ENCODE measurements at places on chromosomes 13 and 19. TPM values are rescaled to one million over a fixed set of nuclear protein-coding genes. Genes with fewer than 3 reads are reported as not detected.
A peak's percentile ranks its signal among the peaks of the same experiment; 100 is the strongest.

GRCh38 chr19:35739275-35740107 is 2.8 kb downstream of the IGFLR1 start:
- H3K27me3 ChIP-seq, result no peaks in the 10 kb centered on the region
- no peak for DNase-seq
- peaks cover 47% of the 10 kb centered on the region for H3K36me3 ChIP-seq
- H3K4me3 ChIP-seq, result peak overlapping the region; percentile 82
- H3K4me1 ChIP-seq, result peaks cover 25% of the 10 kb centered on the region

GRCh38 chr13:78845656-78846365 is 186.9 kb upstream of the OBI1 start:
- no peaks in the 10 kb centered on the region for H3K36me3 ChIP-seq
- H3K27me3 ChIP-seq, result peaks cover 10% of the 10 kb centered on the region
- H3K27ac ChIP-seq, result no peak overlapping the region
- no peaks in the 10 kb centered on the region for H3K4me1 ChIP-seq
- H3K4me3 ChIP-seq, result no peak overlapping the region

DNA sequence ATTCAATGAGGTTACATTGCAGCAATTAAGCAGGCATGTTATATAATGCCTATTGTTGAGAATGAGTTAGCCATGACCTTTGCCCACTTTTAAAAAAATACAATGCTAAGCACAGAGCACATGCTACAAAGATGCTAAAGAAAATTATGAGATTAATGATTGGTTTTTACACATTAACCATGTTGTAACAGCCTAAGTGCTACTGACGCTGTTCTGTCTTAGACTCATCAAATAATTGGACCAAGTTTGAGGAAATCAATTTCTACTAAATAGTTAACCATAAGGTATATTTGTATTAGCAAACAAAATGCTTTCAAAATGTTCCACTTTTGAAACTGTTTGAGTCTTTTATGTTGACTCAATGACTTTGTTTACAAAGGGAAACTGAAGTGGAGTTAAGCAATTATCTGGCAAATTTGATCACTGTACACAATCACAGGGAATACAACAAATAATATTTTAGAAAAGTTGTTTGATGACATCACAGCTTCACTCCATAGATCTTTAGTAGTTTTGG is 14.3 kb downstream of the MIR17HG start:
- no peak overlapping the region for H3K4me3 ChIP-seq
- H3K36me3 ChIP-seq, result peaks cover 13% of the 10 kb centered on the region
- no peaks in the 10 kb centered on the region for H3K27me3 ChIP-seq
- no peak overlapping the region for H3K27ac ChIP-seq
- peaks cover 17% of the 10 kb centered on the region for H3K4me1 ChIP-seq

GRCh38 chr19:35882114-35882832 is 13.9 kb downstream of the APLP1 start:
- DNase-seq, result peak; percentile 35
- peaks cover 12% of the 10 kb centered on the region for H3K27me3 ChIP-seq
- peaks cover 11% of the 10 kb centered on the region for H3K36me3 ChIP-seq
- no peak overlapping the region for H3K27ac ChIP-seq
- peaks cover 2% of the 10 kb centered on the region for H3K4me1 ChIP-seq

GRCh38 chr19:16381756-16382401 is 57.3 kb downstream of the KLF2 start:
- H3K36me3 ChIP-seq, result peaks cover 29% of the 10 kb centered on the region
- no peak overlapping the region for H3K27ac ChIP-seq
- DNase-seq, result no peak
- peaks cover 49% of the 10 kb centered on the region for H3K4me1 ChIP-seq
- no peaks in the 10 kb centered on the region for H3K27me3 ChIP-seq

DNA sequence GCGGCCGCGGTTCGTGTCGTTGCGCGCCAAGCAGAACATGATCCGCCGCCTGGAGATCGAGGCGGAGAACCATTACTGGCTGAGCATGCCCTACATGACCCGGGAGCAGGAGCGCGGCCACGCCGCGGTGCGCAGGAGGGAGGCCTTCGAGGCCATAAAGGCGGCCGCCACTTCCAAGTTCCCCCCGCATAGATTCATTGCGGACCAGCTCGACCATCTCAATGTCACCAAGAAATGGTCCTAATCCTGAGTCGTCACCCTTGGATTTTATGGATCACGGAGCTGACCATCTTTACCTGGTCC is 475 bp downstream of the MRPL57 start:
- H3K27me3 ChIP-seq, result no peaks in the 10 kb centered on the region
- peak overlapping the region; percentile 97 for H3K27ac ChIP-seq
- peak overlapping the region; percentile 98 for H3K4me3 ChIP-seq
- peaks cover 20% of the 10 kb centered on the region for H3K4me1 ChIP-seq
- no peak for DNase-seq

- no peak overlapping the region for H3K4me3 ChIP-seq
- H3K27me3 ChIP-seq, result no peaks in the 10 kb centered on the region
- H3K36me3 ChIP-seq, result peaks cover 58% of the 10 kb centered on the region
- H3K4me1 ChIP-seq, result no peaks in the 10 kb centered on the region
- no peak overlapping the region for H3K27ac ChIP-seq
- no peak for DNase-seq
Measured at GRCh38 chr19:35023428-35023827, 6.8 kb upstream of the SCN1B start.

- H3K4me3 ChIP-seq, result no peak overlapping the region
- DNase-seq, result no peak
- H3K36me3 ChIP-seq, result peaks cover 3% of the 10 kb centered on the region
- H3K4me1 ChIP-seq, result peaks cover 8% of the 10 kb centered on the region
- no peaks in the 10 kb centered on the region for H3K27me3 ChIP-seq
- no peak overlapping the region for H3K27ac ChIP-seq
Measured at GRCh38 chr19:1351381-1351851, 32.3 kb upstream of the NDUFS7 start.

DNA sequence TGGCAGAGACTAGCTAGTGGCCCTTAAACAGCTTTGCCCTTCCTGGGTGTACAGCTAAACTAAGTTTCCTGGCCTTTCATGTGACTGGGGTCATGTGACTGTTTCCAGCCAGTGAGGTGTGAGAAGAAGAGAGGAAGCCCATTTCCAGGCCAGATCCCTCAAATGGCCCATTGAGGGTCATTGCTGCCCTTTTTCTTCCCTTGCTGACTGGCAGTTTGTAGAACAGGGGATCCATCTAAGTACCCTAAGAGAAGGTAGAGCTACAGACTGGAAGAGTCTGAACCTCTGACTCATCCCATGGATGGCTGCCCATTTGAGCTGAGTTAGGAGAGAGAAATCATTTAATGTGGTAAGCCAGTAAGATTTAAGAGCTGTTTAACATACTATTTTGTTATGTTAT is 2.8 kb downstream of the SWSAP1 start:
- H3K27ac ChIP-seq, result peak overlapping the region; percentile 89
- peak; percentile 56 for DNase-seq
- peaks cover 42% of the 10 kb centered on the region for H3K4me1 ChIP-seq
- H3K36me3 ChIP-seq, result peaks cover 13% of the 10 kb centered on the region
- peaks cover 3% of the 10 kb centered on the region for H3K27me3 ChIP-seq

The LILRB2 gene
- total RNA-seq, result not detected

The APOC1 gene
- total RNA-seq, result 2.8 TPM

The ZSWIM9 gene
- 7.4 TPM for total RNA-seq

The ARL11 gene
- 0.72 TPM for total RNA-seq

The FOSB gene
- 7.7 TPM for total RNA-seq

The PEAK3 gene
- total RNA-seq, result not detected

The ZSCAN22 gene
- total RNA-seq, result 3.1 TPM

The ZNF701 gene
- 21.5 TPM for total RNA-seq

The APOC4 gene
- not detected for total RNA-seq

The ZNF677 gene
- total RNA-seq, result 6.4 TPM

Data from activated CD4-positive, alpha-beta T cell treated with anti-CD3 and anti-CD28 coated beads for 36 hours (primary cell).